ENCODE measurements at places on chromosomes 4 and X.
A peak's percentile ranks its signal among the peaks of the same experiment; 100 is the strongest.

- ATAC-seq, result no peak
These were observed 59.5 kb downstream of the PGRMC2 start for GRCh38 chr4:128227991-128228571.

GRCh38 chrX:103716962-103717361 is 6.3 kb downstream of the TMEM31 start:
- ATAC-seq, result no peak

GRCh38 chrX:120301497-120301896 is 9.8 kb downstream of the TMEM255A start:
- ATAC-seq, result no peak

- ATAC-seq, result no peak
These were observed 4.4 kb downstream of the SORCS2 start for GRCh38 chr4:7196736-7197135.

- ATAC-seq, result peak; percentile 87
These were observed 119.1 kb upstream of the OTUD4 start for GRCh38 chr4:145299380-145300076.

DNA sequence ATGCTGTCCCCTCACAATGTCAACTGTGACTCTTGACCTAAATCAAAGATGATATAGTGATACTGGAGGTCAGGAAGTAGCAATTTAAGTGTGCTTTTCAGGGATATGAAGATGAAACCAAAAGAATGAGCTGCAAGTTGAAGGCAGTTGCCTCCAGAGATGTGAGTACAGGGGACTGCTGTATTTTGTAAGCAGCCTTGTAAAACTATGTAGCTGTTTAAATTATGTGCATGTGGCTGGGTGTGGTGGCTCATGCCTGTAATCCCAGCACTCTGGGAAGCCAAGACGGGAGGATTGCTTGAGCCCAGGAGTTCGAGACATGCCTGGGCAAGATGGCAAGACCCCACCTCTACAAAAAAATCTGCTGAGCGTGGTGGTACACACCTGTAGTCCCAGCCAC is 15.1 kb upstream of the TNIP2 start:
- ATAC-seq, result peak; percentile 32

GRCh38 chrX:30612250-30612655 is 34.7 kb upstream of the TASL start:
- no peak for ATAC-seq

DNA sequence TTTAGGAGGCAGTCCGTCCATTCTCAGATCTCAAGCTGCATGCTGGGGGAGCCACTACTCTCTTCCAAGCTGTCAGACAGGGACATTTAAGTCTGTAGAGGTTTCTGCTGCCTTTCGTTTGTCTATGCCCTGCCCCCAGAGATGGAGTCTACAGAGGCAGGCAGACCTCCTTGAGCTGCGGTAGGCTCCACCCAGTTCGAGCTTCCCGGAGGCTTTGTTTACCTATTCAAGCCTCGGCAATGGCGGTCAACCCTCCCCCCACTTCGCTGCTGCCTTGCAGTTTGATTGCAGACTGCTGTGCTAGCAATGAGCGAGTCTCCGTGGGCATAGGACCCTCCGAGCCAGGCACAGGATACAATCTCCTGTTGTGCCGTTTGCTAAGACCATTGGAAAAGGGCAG is 10.7 kb upstream of the ADH5 start:
- ATAC-seq, result no peak

GRCh38 chr4:173652283-173652931 is 122.4 kb upstream of the HAND2 start:
- ATAC-seq, result no peak

- no peak for ATAC-seq
These were observed 214.0 kb downstream of the FBXW7 start for GRCh38 chr4:152321923-152322322.
